ENCODE measurements at places on chromosomes 6 and 20.

DNA sequence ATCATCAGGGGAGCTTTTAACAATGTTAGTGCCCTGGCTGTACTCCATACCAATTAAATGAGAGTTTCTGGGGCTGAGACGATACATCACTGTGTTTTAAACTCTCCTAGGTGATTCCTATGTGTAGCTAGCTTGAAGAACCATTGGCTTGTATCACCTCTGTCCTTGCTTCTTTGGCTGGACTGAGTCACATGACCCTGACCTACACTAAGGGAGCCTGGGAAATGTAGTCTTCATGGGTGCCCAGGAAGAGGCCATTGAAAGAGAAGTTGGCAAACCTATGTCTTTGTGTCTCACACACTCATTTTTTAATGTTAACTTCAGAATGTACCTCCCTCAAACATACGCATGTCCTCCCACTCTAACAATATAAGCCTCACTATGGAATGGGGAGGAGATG, 506.6 kb downstream of the DHX35 start:
- DNase-seq: no peak

GRCh38 chr6:162899148-162899547, 171.4 kb downstream of the PACRG start:
- no peak for DNase-seq

DNA sequence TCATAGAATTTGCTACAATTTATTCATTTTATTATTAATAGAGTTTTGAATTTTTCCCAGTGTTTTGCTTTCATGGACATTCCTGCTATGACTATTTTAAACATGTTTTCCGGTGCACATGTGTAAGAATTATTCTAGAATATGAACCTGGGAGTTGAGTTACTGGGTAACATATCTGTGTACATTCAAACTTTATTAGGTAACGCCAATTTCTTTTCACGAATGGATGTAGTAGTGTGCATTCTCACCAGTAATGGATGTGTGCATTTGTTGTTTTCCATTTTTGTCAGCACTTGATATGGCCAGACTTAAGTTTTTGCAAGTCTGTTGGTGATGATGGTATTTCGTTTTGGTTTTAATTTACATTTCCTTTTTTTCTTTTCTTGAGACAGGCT, 118.8 kb downstream of the CDKAL1 start:
- no peak for DNase-seq

- DNase-seq: no peak
Observed at GRCh38 chr6:149967591-149967990, 3.8 kb downstream of the ULBP1 start.

- no peak for DNase-seq
Observed at GRCh38 chr6:87944541-87944954, 103.1 kb upstream of the SPACA1 start.

GRCh38 chr6:170584954-170585498, 589 bp upstream of the PDCD2 start:
- no peak for DNase-seq

DNA sequence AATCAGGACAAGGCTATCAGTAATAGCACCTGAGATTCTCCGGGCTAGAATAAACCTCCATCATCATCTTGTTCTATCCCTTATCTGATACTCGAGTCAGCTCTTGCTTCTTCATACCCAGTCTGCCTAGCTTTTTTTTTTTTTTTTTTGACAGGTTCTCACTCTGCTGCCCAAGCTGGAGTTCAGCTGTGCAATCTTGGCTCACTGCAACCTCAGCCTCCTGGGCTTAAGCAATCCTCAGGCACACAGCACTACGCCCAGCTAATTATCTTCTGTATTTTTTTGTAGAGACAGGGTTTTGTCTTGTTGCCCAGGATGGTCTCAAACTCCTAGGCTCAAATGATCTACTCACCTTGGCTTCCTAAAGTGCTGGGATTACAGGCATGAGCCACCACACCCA, 19.5 kb downstream of the SRSF6 start:
- no peak for DNase-seq

DNA sequence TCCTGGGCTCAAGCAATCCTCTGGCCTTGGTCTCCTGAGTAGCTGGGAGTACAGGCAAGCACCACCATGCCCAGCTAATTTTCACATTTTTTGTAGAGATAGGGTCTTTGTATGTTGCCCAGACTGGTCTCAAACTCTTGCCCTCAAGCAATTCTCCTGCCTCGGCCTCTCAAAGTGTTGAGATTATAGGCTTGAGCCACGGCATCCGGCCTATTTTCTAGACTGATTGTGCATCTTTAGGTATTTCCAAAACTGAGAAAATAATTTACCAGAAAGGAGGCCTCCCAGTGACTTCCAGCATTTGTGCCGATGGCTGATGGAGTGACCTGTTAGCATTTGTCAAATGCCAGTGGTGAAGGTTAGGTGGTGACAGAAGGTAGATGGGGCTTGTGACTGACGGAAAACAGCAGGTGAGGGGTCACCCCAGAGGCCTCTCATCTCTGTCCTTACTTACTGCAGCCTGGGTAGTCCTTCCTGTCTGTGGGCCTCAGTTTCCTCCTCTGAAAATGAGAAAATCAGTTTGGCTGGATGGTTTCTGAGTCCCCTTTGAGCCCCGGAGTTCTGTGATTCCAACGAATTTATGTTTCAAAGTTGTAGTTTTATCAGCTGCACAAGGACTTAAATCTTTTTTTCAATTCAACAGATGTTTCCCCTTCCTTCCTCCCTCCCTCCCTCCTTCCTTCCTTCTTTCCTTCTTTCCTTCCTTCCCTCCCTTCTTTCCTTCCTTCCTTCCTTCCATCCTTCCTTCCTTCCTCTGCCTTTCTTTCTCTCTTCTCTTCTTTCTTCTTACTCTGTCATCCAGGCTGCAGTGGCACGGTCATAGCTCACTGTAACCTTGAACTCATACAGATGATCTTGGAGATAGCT, 53.5 kb downstream of the TGM2 start:
- DNase-seq: no peak

DNA sequence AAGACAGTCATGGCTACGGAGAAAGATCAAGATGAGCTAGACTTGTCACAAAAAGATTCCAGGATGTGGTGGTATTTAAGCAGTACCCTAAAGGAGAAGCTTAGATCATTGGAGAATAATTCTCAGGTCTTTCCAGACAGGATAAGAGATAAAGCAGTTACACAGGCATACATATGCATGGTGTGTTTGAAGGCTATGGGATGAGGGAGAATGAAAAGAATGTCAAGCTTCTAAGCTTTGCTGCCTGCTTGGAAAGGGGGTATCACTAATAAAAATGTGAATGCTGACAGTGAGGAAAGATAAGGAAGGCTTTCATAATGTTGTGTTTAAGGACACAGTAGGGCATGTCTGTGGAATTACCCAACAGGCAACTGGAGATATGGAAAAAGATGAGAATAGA, 28.1 kb downstream of the RWDD2A start:
- DNase-seq: no peak

- DNase-seq: no peak
Observed at GRCh38 chr6:154920495-154921200, 74.5 kb upstream of the TIAM2 start.

GRCh38 chr6:32790306-32790705, 26.5 kb downstream of the HLA-DOB start:
- no peak for DNase-seq

- no peak for DNase-seq
Observed at GRCh38 chr6:119083007-119083406, 4.5 kb upstream of the FAM184A start.
